Esophagus muscularis mucosa (tissue), 4 donors: ENCODE measurements at places on chromosomes 16 and 17.

- DNase-seq, result no peak
These were observed 9.2 kb downstream of the RAB40C start for GRCh38 chr16:598823-599739.

DNA sequence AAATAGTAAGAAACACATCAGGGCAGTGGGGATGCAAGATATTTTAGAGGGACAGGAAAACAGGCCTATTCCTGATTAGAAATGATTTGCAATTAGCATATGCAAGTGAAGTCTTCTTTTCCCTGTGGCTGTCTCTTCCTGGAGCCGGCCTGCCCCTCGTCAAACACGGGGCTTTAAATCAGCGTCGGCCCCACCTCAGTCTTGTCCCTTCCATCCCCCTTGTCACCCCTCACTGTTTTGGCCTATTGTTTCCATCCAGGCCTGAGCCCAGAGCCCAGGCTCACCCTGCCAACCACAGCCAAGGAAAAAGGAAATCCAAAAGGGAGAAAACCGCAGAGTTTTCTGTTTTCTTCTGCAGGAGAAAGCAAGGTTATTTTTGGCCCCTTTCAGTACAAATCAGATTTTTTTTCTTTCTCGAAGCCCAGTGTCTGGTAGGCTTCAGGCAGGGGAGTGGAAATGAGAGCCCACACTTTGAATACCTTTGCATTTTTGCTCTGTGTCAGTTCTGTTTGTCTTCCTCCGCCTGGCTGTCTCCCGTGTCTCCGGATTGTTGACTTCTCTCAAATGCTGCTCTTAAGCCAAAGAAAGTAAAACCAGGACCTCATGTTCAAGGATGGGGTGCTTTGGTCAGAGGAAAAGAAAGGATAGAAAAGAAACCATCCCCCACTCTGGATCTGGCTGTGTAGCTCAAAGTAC lies 399.9 kb upstream of the CDH11 start:
- DNase-seq, result no peak

GRCh38 chr16:30724641-30725417 lies 23.4 kb upstream of the PHKG2 start:
- no peak for DNase-seq

GRCh38 chr17:46028981-46029565 lies 30.0 kb downstream of the STH start:
- DNase-seq, result no peak

- no peak for DNase-seq
These were observed 61.5 kb downstream of the NF1 start for GRCh38 chr17:31156326-31156725.
